ENCODE measurements at places on chromosomes 16 and 17.

- no peak for DNase-seq
These were observed 36.6 kb downstream of the RBFOX1 start for GRCh38 chr16:7369204-7369603.

- DNase-seq, result no peak
These were observed 35.0 kb downstream of the GAN start for GRCh38 chr16:81349608-81350305.

DNA sequence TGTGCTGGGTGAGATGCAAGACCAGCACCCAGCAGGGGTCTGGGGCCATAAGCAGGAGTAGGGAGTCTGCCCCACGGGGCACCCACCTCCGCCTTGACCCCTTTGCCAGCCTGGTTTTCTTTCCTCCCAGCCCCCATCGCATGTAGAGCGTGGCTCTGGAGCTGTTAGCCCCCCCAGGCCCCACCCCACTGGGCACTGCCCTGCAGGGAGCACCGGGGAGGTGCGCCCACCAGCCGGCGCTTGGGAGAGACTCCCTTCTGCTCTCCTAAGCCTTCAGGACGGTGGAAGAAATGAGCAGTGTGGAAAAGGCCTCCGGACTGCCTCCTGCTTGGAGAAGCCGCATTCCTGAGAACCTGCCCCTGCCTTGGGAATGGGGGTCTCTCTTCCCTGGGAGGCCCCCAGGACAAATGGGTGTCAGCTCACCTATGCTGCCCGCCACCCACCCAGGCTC, 186.2 kb downstream of the IRF8 start:
- DNase-seq, result no peak

- DNase-seq, result peak; percentile 92
These were observed 36.2 kb downstream of the RGS9 start for GRCh38 chr17:65173284-65173793.

DNA sequence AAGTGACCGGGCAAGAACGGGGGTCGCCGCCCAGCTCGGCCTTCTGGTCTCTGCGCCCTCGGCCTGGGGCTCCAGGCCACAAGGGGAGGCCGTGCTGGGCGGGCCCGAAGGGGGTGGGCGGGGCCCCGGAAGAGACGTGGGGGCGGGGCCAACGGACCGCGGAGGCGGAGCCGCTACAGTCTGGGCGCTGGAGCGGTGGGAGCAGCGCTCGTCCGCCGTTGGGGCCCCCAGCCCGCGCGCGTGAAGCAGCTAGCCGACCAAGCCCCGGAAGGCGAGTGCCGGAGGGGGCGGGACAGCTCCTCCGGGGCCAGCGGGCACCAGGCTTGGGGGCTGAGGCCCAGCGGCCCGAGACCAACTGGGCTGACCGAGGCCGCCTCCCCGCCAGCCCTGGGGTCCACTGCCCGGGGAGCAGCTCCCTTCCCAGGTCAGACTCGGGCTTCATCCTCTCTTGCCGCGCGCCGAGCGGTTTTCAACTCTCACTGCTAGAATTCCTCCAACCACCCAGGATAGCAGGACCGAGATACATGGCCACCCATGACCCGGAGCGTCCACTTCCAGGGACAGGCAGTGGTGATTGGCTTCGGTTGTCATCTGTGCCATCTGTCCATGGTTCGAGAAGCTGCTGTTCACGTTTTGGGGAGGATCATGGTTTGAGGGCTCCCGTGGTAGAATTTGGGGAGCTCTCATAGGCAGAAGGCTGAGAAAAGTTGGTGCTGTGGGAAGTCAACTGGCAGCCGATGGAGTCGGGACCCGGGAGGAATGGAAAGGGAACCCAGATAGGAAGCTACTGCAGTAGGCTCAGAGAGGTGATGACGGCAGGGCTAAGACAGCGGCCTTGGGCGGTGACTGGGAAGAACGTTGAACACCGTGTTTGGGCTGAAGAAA, 44.6 kb upstream of the LCMT1 start:
- peak; percentile 84 for DNase-seq

GRCh38 chr16:68466174-68466573, 17.9 kb upstream of the SMPD3 start:
- no peak for DNase-seq

DNA sequence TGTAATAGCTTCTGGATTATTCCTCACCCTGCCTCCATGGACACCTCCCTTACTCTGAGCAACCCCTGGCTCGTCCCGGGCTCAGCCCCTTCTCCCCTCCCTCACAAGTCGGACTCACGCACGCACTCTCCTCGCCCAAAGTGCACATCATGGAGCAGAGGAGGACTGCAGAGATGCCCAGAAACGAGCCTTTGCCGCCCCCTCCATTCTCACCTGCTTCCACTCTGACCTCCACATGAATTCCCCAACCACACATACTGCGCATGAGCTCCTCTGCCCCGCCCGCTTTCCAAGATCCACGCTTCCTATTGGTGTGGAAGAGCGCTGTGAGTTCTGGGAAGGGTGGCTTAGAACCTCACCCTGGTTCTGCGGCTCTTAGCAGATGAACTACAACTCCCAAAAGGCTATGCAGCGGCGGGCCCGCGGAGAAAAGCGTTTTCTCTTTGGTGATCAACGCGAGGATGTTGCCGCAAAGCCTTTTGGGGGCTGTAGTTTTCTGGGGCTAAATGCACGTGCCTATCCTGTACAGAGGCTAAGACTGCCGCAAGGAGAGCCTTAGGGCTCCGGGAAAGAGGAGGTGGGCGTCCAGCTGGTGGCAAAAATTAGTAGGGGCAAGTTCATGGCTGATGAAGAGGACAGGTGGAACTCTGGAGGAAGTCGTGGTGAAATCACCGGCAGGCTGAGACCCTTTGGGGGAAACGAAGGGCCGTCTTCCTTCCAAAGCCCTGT, at the start of gene PHB1:
Gene PHB1, minus strand, starts transcription at position 261 of the 729 bp plus-strand sequence. CDS start 1,618 bp downstream, outside the sequence.
- DNase-seq, result peak; percentile 98

- DNase-seq, result no peak
These were observed 89.0 kb downstream of the SHISA6 start for GRCh38 chr17:11330006-11330405.

DNA sequence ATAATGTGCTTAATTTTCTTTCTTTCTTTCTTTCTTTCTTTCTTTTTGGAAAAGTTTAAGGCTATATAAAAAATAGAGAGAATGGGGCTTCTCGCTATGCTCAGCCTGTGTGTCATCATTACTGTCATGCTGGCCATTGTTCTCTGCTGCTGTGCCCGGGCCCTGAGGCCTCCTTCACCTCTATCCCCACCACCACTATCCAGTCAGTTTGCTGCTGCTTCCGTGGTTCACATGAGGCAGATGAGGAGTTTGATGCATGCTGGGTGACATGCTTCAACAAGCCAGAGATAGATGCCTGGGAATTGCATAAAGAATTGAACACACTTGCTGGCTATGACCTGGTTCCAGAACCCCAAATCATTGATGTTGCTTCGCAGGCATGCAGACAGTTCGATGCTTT, 36.3 kb downstream of the PITPNC1 start:
- no peak for DNase-seq

DNA sequence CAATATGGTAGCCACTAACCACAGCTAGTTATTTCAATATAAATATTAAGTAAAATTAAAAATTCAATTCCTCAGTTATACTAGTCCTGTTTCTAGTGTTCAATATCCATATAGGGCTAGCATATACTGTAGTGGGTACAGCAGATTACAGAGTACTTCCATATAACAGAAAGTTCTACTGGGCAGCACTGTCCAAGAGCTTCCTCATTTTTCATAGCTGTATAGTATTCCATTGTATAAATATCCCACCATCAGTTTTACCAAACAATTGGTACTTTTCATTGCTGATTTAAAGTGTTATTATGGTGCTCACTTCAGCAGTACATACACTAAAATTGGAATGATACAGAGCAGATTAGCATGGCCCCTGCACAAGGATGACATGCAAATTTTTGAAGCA, 20.4 kb downstream of the ACSM3 start:
- DNase-seq, result no peak

- DNase-seq, result no peak
These were observed 298.8 kb downstream of the FOXL1 start for GRCh38 chr16:86877108-86877507.

DNA sequence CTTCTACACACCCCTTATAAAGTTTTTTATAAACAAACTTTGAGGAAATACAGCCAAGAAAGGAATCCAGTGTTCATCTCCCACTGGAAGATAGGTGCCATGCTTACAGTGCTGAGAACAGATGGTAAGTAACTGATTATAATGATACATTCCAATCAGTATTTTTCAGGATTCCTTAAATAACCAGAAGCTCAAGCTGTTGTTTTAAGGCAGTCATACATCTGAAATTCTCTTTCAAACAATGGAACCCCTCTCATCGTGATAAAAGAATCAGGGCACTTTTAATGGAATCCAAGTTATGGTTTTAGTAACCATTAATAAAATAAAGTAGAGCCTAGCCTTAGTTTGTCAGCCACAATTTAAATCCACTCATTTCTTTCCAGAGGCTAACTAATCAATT, 56.1 kb upstream of the STAC2 start:
- DNase-seq, result no peak

GRCh38 chr16:57271867-57272495, 12.5 kb downstream of the PLLP start:
- no peak for DNase-seq

- peak; percentile 75 for DNase-seq
These were observed 436.4 kb downstream of the SOX9 start for GRCh38 chr17:72556944-72557826.

- DNase-seq, result no peak
These were observed 62.5 kb downstream of the JPH3 start for GRCh38 chr16:87664792-87665191.

DNA sequence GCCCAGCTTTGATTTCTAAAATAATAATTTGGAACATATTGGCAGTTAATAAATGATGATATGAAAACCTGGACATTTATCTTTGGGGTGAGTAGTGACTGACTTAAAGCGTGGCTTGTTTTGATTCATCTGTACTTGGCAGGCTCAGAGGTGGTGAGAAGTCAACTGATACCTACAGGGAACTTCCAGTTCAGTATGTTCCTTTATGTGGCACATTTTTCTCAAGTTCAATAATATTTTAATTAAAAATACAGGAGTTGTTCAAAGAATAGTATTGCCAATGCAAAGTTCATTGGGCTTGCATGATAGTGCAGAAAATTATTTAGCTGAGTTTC, 34.3 kb downstream of the SLC47A1 start:
- no peak for DNase-seq

- no peak for DNase-seq
These were observed 25.6 kb downstream of the GJC1 start for GRCh38 chr17:44804302-44805089.

DNA sequence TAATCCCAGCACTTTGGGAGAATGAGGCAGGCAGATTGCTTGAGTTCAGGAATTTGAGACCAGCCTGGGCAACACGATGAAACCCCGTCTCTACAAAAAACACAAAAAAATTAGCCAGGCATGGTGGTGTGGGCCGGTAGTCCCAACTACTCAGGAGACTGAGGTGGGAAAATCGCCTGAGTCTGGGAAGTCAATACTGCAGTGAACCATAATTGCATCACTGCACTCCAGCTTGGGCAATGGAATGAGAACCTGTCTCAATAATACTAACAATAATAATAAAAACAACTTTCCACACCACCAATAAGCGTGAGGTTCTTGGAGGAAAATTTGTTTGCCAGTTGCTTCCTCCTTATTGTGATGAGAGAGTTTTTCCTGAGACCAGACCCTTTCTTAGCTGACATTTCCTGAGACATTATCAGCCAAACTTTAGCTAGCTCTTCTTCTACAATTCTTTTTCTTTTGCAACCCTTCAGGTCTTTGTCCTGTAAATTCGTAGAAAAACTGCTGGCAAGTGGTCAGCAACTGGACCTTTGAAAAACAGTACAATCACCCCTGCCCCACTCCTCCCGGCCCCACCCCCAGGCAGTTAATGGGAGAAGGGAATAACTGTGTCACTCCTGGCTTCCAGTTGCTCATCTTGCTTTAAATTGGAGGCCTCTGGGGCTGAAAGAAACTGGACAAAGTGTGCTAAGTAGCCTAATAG, 3.5 kb upstream of the EZH1 start:
- no peak for DNase-seq

DNA sequence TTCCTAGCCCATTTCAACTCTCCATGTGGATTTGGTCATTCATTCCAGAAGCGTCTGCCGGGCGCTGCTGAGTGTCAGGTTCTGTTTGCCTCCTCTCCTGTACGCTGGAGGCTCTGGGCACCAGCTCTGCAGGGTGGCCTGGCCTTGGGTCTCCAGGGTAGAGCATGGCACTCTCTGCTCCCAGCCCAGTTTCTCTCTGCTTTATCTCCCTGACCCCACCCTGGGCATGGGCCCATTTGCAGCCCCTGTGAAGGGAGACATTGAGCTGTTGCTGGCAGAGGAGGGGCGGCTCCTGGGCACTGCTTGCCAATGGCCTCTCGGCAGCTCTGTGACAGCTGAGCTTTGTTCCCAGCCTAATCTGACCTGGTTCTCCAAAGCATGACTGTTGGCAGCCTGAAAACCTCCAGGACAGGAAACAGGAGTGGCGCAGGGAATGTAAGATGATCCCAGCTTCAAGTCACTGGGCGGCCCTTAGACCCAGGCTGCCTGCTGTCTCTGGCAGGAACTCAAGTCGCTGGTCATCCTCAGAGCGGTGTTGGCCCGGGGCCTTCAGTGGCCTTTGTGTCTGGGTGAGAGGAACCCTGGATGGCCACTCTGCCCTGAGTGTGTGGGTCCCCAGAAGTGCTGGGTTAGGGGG, 146.8 kb downstream of the SEC14L1 start:
- DNase-seq, result no peak

- DNase-seq, result no peak
These were observed 34.7 kb upstream of the MSI2 start for GRCh38 chr17:57221366-57222350.

DNA sequence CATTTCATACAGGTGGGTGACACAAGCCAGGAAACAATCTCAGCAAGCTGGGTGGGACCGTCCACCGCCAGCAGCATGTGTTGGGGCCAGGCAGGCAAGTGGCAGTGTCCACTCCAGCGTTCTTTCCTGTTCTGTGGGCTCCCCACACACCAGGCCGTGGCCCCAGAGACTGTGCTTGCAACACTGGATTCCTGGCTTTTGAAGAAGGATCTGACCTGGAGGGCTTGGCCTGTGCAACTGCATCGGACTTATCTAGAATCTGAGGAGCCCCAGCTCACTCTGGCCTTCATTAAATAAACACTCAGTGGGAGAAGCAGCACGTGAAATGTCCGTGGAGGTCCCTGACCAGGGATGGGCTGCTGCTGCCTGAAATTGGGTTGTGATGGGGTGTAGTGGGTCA, 3.2 kb downstream of the KSR1 start:
- DNase-seq, result no peak

All from activated CD4-positive, alpha-beta T cell treated with anti-CD3 and anti-CD28 coated beads, Interleukin-2, Interleukin-6, amounts not matched to agents 100 ng/mL and 50 ng/mL, durations not matched to agents 16 hours and 8 hours (primary cell).